ENCODE measurements at places on chromosomes 3 and 15. TPM values are rescaled to one million over a fixed set of nuclear protein-coding genes. Genes with fewer than 3 reads are reported as not detected.

GRCh38 chr15:58491499-58492202 lies 59.9 kb downstream of the LIPC start:
- DNase-seq, result no peak

DNA sequence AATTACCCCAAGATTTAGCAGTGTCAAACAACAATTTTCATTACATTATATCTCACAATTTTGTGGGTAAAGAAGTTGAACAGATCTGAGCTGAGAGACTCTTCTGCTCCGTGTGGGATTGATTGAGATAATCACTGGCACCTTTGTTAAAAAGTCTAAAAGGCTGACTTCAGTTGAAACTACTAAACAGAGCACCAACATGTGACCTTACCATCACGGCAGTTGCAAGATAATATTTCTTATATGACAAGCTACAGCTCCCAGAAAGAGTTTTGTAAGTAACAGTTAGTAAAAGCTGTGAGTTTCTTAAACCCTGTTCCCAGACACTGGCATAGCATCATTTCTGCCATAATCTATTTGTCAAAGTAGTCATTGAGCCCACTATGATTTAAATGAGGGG lies 25.0 kb downstream of the CGGBP1 start:
- no peak for DNase-seq

DNA sequence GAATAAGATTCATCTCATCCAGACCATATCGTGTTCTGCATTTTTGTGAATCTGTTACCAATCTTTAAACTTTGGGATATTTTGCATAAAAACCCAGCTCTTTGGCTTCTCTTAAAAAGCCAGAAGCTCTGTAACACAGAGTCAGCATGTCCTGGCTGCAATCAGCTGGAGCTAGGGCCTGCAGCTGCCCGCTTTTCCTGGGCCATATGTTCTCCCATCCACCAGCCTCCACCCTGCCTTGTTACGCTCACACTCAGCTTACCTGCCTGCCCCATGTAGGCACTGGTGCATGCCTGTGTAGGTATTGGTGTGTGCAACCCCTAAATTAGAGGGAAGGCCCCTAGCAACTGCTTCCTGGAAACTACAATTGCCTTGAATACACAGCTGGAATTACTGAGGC lies 48.2 kb downstream of the CRYGS start:
- no peak for DNase-seq

DNA sequence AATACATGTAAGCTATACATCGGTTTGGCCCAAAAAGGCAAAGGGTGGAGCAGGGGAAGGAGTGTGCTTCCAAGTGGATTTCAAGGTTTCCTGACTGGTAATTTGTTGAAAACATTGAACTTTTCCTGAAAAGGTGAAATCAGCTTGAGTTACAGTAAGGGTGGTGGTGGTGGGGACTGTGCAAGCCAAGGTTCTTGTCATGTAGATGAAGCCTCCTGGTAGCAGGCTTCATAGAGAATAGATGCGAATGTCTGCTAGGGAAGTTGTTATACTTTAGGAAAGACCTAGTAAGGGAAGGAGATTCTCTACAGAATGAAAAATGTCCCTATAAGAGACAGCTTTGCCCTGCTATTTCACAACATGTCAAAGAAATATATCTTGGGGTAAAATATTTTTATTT lies 528.2 kb upstream of the CBLB start:
- DNase-seq, result no peak

- DNase-seq, result no peak
Measured at GRCh38 chr3:171066206-171066605, 39.7 kb upstream of the SLC2A2 start.

GRCh38 chr3:12868039-12869034 lies 27.0 kb upstream of the RPL32 start:
- DNase-seq, result peak; percentile 84

DNA sequence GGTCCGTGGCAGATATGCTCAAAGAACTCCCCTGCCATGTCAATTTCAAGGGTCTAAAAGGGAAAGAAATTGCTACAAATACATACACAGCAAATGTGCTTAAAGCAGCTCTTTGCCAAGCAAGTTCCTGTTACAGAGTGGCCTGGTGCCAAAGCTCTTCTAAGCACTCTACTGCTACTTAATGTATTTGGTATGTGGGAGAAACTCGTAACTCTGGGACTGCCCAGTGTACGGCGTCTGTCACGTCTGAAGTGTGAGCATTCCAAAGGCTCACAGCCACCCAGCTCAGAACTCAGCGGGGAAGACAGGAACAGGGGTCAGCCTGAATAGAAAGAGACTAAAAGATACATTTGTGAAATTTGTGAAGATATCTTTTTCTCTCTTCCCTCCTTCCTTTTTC lies 54.6 kb downstream of the RBMS3 start:
- DNase-seq, result peak; percentile 68

GRCh38 chr15:84817466-84818081 lies 418 bp downstream of the ALPK3 start:
- no peak for DNase-seq

- no peak for DNase-seq
Measured at GRCh38 chr3:37912052-37912733, 50.5 kb downstream of the CTDSPL start.

DNA sequence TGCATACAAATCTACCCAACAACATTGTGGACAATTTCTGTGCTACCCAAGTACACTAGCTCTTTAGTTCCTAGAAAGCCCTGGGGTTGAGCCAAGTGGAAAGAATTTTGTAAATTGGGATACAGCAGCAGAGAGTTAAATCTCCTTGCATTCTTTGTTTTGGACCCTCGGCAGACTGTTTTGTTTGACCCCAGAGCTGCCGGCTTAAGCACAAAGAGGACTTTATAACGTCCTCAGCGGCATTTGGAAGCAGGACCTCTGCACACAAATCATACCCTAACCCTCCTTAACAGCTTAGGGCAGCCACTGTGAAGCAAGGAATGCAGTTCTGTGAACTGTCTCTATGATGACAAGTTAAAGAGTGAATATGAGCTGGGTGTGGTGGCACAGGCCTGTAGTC lies 415.3 kb downstream of the CNTN4 start:
- DNase-seq, result no peak

- no peak for DNase-seq
Measured at GRCh38 chr15:40925863-40926658, 3.1 kb upstream of the DLL4 start.

DNA sequence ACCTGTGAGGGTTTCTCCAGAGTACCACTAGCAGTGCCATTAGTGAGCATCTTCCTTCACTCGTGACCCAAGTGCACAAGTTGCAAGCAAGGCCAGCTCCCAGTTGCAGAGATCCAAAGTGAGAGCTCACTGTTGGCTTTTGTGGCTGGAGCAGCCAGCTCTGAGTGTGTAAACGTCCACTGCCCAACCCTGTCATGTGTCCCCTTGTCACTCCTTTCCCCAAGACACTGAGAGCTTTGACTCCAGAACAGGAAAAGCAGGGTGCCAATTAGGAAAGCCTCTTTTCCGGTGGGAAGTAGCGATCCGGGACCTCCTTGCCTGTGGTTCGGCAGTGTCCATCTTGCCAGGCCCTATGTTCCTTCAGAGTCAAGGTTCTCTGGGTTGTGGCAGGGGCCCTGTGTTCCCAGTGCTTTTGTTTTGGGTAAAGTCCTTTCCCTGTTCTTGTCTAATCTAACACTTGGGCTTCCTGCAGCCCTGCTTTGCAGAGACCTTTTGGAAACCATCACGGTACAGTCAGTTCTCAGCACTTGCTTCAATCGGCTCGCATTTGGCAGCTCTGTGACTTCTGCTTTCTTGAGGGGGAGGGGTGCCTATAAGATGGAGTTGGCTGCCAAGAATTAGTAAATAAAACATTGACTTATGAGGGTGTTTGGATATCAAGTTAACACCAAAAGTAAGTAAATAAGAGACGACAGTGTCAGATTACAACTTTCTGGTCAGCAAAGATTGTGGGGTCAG lies 90.5 kb downstream of the DNASE1L3 start:
- DNase-seq, result no peak

- DNase-seq, result no peak
Measured at GRCh38 chr15:74589826-74590225, 25.8 kb upstream of the CLK3 start.

GRCh38 chr3:80993241-80993945 lies 768.1 kb downstream of the GBE1 start:
- DNase-seq, result no peak

DNA sequence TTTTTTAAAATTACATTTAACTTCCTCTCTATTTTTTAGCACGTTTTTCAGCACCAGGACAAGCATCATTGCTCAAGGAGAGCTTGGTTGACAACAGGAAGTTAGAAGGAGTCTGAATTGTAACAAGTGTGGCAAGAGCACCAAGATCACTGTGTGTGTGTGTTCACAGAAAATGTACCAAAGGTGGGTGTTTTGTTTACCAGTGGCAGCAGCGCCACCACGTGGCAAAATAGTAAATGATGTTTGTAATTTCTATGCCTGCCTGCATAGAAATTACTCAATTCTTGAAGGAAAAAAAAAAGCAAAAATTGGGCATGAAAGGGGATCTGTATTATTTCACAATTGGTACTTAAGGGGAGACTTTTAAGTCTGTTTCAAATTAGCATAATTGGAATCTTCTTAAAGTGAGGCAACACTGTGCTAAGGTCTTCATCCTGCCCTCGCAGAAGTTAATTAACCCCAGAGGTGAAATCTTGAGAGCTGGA lies 7.4 kb upstream of the U2SURP start:
- peak; percentile 53 for DNase-seq

- no peak for DNase-seq
Measured at GRCh38 chr3:18825665-18826064, 322.6 kb upstream of the KCNH8 start.

- DNase-seq, result no peak
Measured at GRCh38 chr3:107208100-107208499, 169.1 kb upstream of the CCDC54 start.

- no peak for DNase-seq
Measured at GRCh38 chr3:12230877-12231276, 58.0 kb upstream of the PPARG start.

DNA sequence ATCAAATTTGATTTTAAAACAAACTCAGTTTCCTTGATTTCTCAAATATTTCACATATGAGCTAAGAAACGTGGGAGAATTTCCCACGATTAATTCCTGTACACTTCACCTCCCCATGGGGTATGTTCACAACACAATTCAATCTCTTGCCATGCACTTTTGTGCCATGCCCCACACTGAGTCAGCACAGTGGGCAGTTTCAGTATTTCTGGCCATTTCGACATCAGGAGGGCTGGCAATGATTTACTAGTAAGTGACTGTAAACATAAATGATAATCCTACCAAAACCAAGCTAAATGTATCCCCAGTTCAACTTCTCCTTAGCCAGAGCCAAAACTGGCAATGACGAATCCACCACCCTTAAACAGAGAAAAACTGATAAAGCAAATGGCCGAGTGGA lies 293.6 kb downstream of the FGF12 start:
- no peak for DNase-seq

DNA sequence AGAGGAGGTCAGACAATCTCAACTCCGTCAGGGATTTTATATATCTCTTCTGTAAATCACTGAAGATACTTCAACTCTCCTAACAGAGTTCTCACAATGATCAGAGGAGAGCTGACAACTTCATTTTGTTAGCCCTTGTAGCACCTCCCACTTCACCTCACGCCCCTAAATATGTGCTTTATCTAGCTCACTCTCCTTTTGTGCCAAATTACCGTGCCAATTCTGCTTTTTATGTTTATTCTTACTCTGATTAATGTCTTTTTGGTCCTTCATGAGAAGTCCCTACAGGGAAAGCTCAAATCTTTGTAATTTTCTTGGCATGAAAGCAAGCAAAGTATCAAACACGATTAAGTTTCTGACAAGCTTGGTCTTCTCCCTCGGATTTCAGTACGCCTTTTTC lies 636.1 kb upstream of the NAALADL2 start:
- no peak for DNase-seq

- DNase-seq, result no peak
Measured at GRCh38 chr3:98986073-98986472, 84.6 kb upstream of the DCBLD2 start.

GRCh38 chr15:68210821-68211655 lies 5.9 kb upstream of the CALML4 start:
- DNase-seq, result peak; percentile 63

GRCh38 chr3:41575724-41576123 lies 376.4 kb downstream of the CTNNB1 start:
- DNase-seq, result peak; percentile 47

- no peak for DNase-seq
Measured at GRCh38 chr3:43503067-43503728, 118.6 kb downstream of the ANO10 start.

GRCh38 chr15:52143873-52144272 lies 31.3 kb upstream of the BCL2L10 start:
- DNase-seq, result no peak

GRCh38 chr15:69744391-69745162 lies 292.0 kb downstream of the RPLP1 start:
- DNase-seq, result no peak

GRCh38 chr15:39874890-39875549 lies 45.0 kb downstream of the GPR176 start:
- no peak for DNase-seq

- no peak for DNase-seq
Measured at GRCh38 chr3:184659797-184660301, 52.0 kb downstream of the MAGEF1 start.

- no peak for DNase-seq
Measured at GRCh38 chr3:122353215-122353614, 28.2 kb downstream of the CSTA start.

GRCh38 chr3:45585371-45585770 lies 9.2 kb upstream of the LIMD1 start:
- no peak for DNase-seq

DNA sequence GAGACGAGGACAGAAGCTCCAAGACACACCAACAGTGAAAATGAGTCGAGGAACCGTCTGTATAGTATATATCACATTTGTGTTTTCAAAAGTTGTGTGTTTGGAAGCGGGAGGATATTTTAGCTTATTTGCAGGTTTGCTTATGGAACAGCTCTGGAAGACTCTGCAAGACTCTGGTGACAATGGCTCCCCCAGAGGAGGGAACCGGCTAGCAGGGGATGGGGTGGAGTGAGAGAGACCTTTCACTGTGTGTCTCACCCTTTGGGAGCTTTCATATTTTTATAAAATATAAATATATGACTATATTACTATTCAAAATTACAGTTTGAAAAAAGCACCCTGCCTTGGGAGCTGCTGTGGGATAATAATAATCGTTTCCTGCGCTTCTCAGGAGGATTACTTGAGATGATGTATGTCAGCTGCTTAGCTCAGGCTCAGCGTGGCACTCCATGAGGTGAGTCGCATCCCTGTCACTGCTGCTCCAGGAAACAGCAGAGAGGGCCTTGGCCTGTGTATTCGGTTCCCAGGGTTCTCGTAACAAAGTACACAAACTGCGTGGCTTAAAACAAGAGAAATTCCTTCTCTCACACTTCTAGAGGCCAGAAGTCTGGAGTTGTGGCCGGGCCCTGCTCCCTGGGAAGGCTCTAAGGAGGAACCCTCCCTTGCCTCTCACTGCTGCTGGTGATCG lies 183.9 kb downstream of the FAM43A start:
- DNase-seq, result no peak

Gene ALDH1A3
- total RNA-seq, result 2.9 TPM

Gene KBTBD13
- total RNA-seq, result 5.2 TPM

Gene WDR93
- not detected for total RNA-seq

Gene EPHA3
- 3.5 TPM for total RNA-seq

Gene DLG1
- total RNA-seq, result 60.1 TPM

Gene CLDN18
- not detected for total RNA-seq

Gene BFSP2
- total RNA-seq, result not detected

Gene C3orf85
- not detected for total RNA-seq

Gene ZSCAN2
- 7.4 TPM for total RNA-seq

Gene GABRA5
- not detected for total RNA-seq

Gene OR4F15
- not detected for total RNA-seq

Gene VPS39
- total RNA-seq, result 49.2 TPM
